ENCODE measurements at places on chromosomes 3 and 15. TPM values are rescaled to one million over a fixed set of nuclear protein-coding genes. Genes with fewer than 3 reads are reported as not detected.

Gene SRGAP3
- 2.2 TPM for total RNA-seq

Gene SCG5
- total RNA-seq = 0.35 TPM

GRCh38 chr3:154745929-154746328, 315.9 kb upstream of the GPR149 start:
- H3K27ac ChIP-seq = no peak overlapping the region
- H3K4me3 ChIP-seq = no peak overlapping the region
- no peaks in the 10 kb centered on the region for H3K27me3 ChIP-seq
- no peaks in the 10 kb centered on the region for H3K4me1 ChIP-seq
- H3K36me3 ChIP-seq = no peaks in the 10 kb centered on the region

DNA sequence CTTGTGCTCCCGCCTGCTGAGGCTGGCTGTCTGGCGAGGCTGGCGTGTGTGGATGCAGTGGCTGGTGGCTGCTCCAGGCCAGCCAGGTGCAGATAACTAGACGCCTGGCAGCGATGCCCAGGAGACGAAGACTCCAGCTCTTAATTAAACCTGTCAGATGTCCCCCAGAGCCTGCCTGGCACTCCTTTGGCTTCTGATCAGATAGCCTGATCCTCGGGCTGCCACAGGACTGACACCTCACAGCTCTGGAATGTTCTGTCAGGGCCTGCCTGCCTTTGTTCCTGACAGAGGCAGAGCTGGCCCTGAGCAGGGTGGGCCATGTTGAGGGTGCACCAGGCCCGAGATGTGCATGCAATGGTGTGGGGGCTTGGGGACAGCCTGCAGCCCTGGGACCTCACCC, 36.5 kb downstream of the PLXNA1 start:
- H3K27me3 ChIP-seq = no peaks in the 10 kb centered on the region
- no peaks in the 10 kb centered on the region for H3K4me1 ChIP-seq
- H3K36me3 ChIP-seq = no peaks in the 10 kb centered on the region
- no peak for DNase-seq
- H3K4me3 ChIP-seq = no peak overlapping the region
- H3K27ac ChIP-seq = no peak overlapping the region

DNA sequence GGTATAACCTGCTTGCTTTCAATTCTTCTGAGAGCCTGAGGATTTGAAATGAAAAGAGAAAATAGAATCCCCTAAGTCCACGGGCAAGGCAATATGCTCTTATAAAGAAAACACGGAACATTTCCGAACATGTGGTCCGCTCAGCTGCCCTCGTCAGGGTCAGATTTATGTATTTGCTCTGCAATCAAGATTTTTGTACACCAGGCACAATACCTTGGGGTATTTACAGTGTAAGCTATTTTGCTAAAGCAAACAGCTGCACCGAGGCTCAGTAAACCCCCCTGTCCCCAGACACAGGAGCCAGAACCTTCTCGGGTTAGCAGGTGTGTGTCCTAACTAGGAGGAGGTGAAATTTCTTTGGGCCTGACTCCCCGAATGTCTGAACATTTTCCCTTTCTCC, 155.8 kb upstream of the LRIG1 start:
- no peaks in the 10 kb centered on the region for H3K36me3 ChIP-seq
- no peak for DNase-seq
- H3K27ac ChIP-seq = no peak overlapping the region
- no peaks in the 10 kb centered on the region for H3K4me1 ChIP-seq
- no peak overlapping the region for H3K4me3 ChIP-seq

DNA sequence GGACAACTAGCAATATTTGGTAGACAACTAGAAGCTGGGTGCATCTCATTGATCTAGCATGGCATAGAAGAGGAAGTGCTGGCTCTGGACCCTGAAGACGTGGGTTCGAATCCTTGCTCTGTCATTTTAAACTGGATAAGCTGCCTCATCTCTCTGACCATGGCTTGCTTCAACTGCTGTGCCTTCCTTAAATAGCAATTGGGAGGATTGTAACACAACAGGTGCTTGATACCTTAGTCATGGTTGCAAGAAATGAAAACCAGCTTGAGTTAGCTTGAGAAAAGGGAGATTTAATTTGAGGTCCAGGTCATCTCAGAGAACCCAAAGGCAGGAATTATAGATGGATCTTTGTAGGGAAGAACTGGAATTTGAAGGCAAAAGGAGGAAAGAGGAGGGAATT, 14.8 kb upstream of the RGMA start:
- no peaks in the 10 kb centered on the region for H3K36me3 ChIP-seq
- H3K27ac ChIP-seq = no peak overlapping the region
- H3K4me1 ChIP-seq = no peaks in the 10 kb centered on the region
- no peak for DNase-seq
- H3K27me3 ChIP-seq = no peaks in the 10 kb centered on the region
- H3K4me3 ChIP-seq = no peak overlapping the region

DNA sequence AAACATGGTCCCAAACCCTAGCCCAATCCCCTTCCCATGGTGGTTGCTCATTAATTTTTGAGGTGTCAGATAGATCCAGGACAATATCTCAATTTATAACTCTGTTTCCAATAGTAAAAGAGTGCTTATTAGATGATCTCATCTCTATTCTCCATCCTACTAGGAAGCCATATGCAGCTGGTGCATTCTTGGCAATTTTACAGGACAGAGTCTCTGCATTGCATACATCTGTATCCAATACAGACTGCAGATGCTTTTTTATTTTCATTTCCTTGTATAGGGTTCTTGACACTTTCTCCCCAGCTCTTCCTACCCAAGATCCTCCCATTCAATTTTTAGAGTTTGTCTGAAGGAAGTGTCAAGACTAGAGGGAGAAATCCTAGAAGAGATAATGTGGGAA, 194.8 kb upstream of the DPH6 start:
- no peaks in the 10 kb centered on the region for H3K27me3 ChIP-seq
- no peak for DNase-seq
- no peaks in the 10 kb centered on the region for H3K36me3 ChIP-seq
- no peaks in the 10 kb centered on the region for H3K4me1 ChIP-seq
- H3K27ac ChIP-seq = no peak overlapping the region

DNA sequence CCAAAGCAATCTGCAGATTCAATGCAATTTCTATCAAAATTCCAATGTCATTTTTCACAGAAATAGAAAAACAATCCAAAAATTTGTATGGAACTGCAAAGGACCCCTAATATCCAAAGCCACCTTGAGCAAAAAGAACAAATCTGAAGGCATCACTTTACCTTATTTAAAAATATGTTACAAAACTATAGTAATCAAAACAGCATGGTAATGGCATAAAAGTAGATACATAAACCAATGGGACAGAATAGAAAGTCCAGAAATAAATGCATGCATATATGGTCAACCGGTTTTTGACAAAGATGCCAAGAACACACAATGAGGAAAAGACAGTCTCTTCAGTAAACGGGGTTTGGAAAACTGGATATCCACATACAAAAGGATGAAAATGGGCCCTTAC, 39.4 kb upstream of the PPARG start:
- H3K36me3 ChIP-seq = no peaks in the 10 kb centered on the region
- no peaks in the 10 kb centered on the region for H3K27me3 ChIP-seq
- DNase-seq = no peak
- H3K4me3 ChIP-seq = no peak overlapping the region
- no peak overlapping the region for H3K27ac ChIP-seq

GRCh38 chr3:188152660-188153436, 1.1 kb upstream of the LPP start:
- H3K4me3 ChIP-seq = peak overlapping the region; percentile 79
- H3K4me1 ChIP-seq = peaks cover 51% of the 10 kb centered on the region
- peak; percentile 40 for DNase-seq
- H3K27me3 ChIP-seq = no peaks in the 10 kb centered on the region
- H3K27ac ChIP-seq = peak overlapping the region; percentile 76
- no peaks in the 10 kb centered on the region for H3K36me3 ChIP-seq

DNA sequence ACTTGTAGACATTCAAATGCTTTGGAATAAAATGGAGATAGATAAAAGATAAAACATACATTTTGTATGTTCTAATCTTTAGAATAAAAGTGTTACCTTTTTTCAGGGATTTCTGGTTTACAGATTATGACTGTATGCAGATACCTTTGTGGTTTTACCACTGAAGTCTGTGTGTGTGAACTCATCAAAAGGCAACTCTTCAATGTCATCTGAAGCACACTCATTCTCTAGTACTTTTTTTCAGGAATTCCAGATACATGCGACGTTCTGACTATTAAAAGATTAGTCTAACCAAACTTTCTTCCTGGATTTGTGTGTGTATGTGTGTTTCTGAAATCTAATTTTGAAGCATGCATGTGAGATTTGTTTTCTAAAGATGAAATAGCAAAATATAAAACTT, 188.6 kb downstream of the NLGN1 start:
- no peaks in the 10 kb centered on the region for H3K4me1 ChIP-seq
- no peak overlapping the region for H3K4me3 ChIP-seq
- no peak overlapping the region for H3K27ac ChIP-seq
- DNase-seq = no peak
- no peaks in the 10 kb centered on the region for H3K27me3 ChIP-seq

GRCh38 chr3:111285694-111286093, 214.1 kb downstream of the NECTIN3 start:
- no peak overlapping the region for H3K27ac ChIP-seq
- H3K4me1 ChIP-seq = no peaks in the 10 kb centered on the region
- no peak for DNase-seq

GRCh38 chr3:147420353-147421183, 11.4 kb downstream of the ZIC1 start:
- no peak overlapping the region for H3K4me3 ChIP-seq
- H3K27ac ChIP-seq = no peak overlapping the region
- H3K27me3 ChIP-seq = peaks cover 31% of the 10 kb centered on the region
- H3K4me1 ChIP-seq = no peaks in the 10 kb centered on the region
- no peaks in the 10 kb centered on the region for H3K36me3 ChIP-seq
- DNase-seq = no peak
